Lung microvascular endothelial cell (primary cell): ENCODE measurements at places on chromosomes 16 and 17. TPM values are rescaled to one million over a fixed set of nuclear protein-coding genes. Genes with fewer than 3 reads are reported as not detected.

- DNase-seq: no peak
Measured at GRCh38 chr17:77318021-77318420, 177.3 kb downstream of the SEC14L1 start.

DNA sequence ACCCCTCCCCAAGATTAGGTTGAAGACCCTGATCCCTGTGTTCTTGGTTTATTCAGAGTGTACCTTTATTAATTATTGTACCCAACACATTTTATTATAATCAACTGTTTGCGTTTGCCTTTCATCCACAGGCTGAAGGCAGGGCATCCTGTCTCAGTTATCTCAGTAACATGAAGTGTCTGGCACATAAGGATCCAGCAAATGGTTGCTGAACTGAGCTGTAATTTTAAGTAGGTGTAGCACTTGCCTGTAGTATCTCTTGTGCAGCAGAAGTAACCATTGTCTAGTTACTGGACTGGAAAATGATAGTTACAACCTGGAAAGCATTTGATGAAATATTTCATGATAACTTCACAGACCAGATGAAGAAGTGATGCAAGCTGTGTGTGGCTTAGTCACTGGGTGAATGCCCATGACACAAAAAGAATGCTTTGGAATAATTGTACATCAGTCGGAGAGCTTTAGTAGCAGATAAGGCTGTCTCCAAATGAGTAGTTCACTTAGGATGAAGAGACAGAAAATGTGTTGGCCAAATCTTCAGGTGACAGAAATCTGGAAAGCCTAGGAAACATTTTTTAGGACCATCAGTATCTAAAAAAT, 56.6 kb downstream of the ESRP2 start:
- no peak for DNase-seq

CD300LF gene
- total RNA-seq: not detected in 2 replicates

PIPOX gene
- 1.2 and 1.3 TPM in 2 replicates for total RNA-seq
